ENCODE measurements at places on chromosomes 6 and 20.

DNA sequence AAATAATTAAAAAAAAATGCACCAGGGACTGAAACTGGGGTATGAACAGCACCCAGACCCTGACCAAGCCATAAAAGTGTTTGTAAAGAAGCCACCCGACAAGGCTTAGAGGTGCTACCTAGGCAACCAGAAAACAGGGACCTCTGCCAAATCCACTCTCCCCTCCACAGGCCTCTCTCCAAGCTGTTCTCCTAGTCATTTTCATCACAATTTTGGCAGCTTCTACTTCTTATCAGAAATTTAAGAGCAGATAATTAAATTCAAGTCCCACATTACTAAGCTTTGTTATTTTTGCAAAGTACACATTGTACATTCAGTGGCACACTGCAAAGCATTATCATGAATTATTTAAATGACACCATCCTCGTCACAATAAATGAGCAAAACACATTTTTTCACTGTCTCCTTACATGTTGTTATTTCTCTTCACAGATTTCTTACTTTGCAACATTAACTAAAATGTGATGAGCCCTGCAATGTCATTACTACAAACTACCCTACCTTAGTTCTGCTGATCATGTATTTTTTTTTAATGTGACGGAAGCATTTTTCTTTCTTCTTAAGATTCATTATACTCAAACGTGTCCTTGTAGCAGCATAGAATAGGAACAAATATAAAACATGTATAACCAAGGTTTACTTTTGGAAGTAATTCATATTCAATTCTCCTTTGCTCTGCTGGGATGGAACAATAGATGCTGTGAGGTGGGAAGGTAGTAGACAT lies 38.1 kb downstream of the ECT2L start:
- DNase-seq, result no peak

DNA sequence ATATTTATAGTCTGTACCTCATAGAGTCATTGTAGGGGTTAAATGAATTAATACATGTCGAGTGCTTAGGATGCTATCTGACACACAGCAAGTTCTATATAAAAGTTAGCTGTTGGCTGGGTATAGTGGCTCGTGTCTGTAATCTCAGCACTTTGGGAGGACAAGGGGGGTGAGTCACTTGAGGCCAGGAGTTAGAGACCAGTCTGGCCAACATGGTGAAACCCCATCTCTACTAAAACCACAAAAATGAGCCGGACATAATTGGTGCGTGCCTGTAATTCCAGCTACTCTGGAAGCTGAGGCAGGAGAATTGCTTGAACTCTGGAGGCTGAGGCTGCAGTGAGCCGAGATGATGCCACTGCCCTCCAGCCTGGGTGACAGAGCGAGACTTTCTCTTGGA lies 222.9 kb downstream of the UBE3D start:
- DNase-seq, result no peak

DNA sequence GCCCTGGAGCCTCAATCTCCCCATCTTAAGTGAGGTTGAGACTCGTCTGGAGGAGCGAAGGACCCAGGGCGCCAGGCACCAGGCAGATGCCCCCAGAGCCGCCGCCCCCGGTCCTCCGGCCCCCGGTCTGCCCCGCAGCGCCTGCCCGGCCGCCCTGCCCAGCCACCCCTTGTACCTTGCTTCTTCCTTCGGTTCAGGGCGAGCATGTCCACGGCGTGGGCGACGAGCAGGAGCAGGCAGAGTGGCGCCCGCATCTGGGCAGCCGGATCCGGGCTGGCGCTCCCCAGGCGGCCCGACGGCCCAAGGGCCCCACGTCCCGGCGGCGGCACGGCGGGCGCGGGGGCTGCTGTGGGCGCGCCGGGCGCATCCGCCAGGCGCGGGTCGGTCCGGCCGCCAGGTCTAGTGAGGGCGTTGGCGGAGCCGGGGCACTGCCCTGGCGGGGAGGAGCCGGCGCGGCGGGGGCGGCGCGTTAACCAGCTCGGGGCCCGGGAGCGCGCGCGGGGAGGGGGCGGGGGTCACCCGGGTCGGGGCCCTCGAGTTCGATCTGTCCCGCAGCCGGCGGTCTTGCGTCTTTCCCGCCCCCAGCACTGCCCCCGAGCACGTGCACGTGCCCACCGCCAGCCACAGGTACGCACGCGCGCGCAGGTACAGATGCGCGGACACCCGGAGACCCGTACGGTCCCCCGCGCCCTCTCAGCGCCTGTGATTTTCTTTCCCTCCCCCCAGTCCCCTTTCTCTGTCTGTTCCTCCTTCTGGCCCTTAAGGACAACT lies at the start of gene RSPO4:
RSPO4 (minus strand) TSS at position 401 of the 771 bp plus-strand sequence; CDS start at position 254, 147 bp downstream.
- no peak for DNase-seq

DNA sequence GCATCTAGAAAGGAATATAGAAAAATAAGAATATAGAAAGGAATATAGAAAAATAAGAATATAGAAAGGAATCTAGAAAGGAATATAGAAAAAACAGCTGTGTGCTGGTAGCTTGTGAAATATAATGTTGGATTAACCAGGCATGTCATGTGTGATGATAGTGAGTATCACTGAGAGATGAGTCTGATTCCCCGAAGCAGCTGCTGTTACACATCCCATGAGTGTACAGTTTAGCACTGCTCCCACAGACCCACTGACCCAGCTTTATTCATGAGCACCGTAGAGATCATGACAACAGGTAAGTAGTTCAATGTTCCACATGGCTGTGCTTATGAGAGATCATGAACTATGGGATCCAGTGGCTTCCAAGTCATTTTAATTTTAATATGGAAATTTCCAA lies 64.8 kb downstream of the SLC22A3 start:
- DNase-seq, result no peak

DNA sequence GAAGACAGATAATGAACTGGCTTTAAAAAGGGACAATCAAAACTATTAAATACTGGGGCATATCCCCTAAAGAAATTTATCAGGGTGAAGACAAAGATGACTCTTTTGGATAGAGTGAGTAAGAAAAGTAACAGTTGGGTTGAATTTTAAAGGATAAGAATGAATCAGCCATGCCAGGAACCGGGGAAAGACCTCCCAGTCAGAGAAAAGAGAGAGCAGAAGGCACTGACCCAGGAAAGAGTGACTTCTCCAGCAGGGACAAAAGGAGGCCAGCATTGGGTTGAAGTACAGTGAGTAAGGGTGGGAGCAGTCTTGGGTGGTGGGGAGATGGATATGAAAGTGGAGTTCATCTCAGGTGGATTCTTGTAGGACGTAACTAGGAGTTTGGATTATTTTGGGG lies 516.9 kb upstream of the JAG1 start:
- no peak for DNase-seq

DNA sequence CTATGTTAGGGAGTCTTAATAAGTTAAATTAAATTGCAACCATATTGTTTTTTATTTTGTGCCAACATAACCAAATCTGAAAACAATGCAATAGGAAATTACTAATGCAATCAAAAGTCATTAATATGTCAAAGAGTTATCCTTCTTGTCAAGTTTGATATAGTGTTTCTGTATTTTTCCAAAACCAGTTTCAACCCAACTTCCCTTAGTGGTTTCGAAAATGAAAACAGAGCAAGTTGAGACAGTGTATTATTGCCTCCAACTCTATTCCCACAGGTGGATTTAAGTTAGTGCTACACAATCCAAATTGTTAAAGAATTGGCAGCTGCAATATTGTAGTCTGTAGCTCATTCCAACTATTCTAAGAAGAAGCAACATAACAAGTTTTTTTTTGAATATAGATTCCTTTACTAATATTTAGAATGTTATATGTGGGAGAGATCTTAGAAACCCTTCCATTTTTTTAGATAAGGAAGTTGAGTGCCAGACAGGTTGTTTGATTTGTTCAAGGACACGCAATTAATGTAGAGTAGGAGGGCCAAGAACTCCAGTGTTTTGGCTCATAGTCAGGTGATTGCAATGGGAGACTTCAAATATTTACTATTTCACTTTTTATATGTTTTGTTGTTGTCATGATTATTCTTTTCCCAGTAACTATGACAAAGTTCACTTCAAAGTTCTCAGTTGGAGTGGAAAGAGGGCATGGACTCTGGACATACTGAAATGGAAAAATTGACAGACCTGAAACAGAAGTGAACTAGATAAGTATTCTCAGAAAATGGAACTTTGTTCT lies 282.4 kb upstream of the HSF2 start:
- DNase-seq, result no peak

- no peak for DNase-seq
Observed at GRCh38 chr6:137148306-137149034, 25.0 kb downstream of the IL22RA2 start.

- no peak for DNase-seq
Observed at GRCh38 chr6:158357570-158358216, 45.4 kb downstream of the TULP4 start.

GRCh38 chr6:66245231-66245630 lies 538.2 kb upstream of the EYS start:
- DNase-seq, result no peak

DNA sequence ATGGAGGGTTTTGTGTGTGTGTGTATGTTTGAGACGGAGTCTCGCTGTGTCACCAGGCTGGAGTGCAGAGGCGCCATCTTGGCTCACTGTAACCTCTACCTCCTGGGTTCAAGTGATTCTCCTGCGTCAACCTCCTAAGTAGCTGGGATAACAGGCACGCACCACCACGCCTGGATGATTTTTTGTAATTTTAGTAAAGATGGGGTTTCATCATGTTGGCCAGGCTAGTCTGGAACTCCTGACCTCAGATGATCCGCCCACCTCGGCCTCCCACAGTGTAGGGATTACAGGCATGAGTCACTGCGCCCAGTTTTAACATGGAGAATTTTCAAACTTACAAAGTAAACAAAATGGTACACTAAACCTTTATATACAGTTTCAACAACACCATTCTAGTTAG lies 22.8 kb downstream of the AMD1 start:
- no peak for DNase-seq

- DNase-seq, result no peak
Observed at GRCh38 chr6:139587469-139587868, 213.0 kb upstream of the CITED2 start.

DNA sequence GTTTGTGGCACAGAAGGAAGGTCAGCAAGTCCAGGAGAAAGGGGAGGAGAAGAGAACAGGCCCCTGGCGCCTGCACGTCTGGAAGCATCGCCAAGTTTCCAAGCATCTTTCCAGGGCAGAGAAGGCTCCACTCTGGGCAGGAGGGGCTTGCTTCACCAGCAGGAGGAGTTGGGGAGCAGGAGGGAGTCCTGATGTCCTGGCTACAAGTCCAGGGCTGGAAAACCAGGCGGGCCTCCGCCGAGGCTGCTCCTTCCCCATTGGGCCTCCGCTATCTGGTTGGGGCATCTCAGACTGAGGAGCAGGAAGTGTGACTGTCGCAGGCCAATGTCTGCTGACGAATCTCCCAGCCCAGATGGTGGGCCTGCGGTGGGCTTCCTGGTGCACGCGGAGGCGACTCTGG lies 421.9 kb downstream of the PREX1 start:
- DNase-seq, result no peak

GRCh38 chr6:123343836-123344235 lies 292.9 kb downstream of the TRDN start:
- DNase-seq, result no peak

GRCh38 chr6:87391334-87391733 lies 16.4 kb upstream of the CFAP206 start:
- no peak for DNase-seq

DNA sequence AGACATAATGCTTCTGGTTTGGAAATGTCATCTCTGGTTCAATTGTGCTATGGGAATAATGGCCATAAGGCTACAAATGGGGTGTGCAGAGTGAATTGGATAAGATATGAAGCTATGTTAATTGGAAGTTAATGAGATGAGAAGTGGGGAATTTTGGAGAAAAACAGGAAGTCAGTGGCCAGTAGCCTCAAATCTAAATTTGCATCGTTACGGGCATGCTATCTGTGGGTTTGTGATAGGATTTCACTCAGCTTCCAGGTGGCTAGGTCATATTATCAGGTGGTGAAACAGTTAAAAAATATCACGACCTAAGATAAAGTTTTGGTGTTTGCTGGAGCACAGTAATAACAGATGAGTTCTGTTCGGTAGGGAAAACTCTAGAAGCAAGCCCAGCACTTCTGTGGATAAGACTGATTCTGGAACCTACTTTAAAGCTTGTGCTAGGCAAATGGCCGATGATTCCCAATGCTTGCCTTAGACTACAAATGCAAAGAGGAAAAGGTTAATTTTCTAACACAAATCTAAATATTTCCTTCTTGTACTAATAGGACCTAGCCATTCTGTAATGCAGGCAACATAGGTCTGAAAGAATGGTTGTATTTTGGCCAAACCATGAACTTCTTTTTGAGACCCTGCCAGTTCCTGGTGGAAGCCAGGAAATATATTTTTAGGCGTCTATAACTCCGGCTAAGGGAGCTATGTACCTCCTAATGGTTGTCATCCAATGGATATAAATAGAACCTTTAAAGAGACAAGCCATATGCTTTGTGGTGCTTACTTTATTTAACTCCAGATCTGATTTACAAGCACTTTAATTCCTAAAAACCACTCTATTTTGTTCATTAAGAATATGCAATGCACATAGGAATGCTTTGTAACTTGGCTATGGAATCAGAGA lies 111.0 kb downstream of the PLCB1 start:
- DNase-seq, result no peak

Measured in T-helper 2 cell (primary cell).